ENCODE measurements at places on chromosomes 2 and 18.

- no peak for DNase-seq
Measured at GRCh38 chr2:31141443-31142085, 3.3 kb upstream of the GALNT14 start.

GRCh38 chr2:216119986-216120385 lies 10.8 kb downstream of the XRCC5 start:
- DNase-seq: no peak

GRCh38 chr2:33441235-33441810 lies 35.1 kb upstream of the RASGRP3 start:
- no peak for DNase-seq

DNA sequence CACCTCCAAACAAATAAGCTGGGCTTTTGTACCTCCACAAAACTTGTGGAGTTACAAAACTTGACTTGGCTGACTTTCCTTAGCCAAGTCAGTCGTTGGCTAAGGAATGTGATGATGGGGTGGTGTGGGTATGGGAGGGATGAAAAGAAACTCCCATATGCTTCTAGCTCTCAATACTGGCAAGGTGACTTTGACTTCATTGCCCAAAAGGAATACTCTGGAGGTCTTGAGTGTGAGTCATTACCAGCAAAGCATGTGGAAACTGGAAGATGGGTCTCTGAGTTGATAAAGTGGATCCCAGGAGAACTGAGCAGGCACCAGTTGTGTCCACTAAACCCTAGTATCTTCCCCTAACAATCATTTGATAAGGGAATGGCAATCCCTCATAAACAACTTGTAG lies 226.7 kb downstream of the GULP1 start:
- DNase-seq: no peak

DNA sequence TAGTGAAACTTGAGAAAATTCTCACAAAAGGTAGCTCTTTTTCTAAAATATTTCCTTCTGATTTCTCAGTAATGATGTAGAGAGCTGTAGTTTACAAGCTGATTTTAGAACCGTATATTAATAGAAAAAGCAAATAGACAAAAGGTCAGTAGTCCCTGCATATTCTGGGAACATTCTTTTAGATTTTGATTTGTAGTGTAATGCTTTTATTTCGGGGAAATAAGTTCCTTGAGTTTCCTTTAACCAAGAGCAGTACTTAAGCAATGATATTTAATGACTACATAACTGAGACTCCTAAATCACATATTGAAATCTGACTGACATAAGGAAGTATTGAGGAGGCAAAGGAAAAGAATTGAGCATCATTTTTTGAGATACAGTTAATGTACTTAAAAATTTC lies 22.4 kb downstream of the NBEAL1 start:
- no peak for DNase-seq

GRCh38 chr2:96734880-96735583 lies 4.8 kb downstream of the LMAN2L start:
- DNase-seq: no peak

- DNase-seq: no peak
Measured at GRCh38 chr2:21754164-21754788, 630.5 kb downstream of the TDRD15 start.

- DNase-seq: no peak
Measured at GRCh38 chr2:33448220-33448899, 28.1 kb upstream of the RASGRP3 start.

DNA sequence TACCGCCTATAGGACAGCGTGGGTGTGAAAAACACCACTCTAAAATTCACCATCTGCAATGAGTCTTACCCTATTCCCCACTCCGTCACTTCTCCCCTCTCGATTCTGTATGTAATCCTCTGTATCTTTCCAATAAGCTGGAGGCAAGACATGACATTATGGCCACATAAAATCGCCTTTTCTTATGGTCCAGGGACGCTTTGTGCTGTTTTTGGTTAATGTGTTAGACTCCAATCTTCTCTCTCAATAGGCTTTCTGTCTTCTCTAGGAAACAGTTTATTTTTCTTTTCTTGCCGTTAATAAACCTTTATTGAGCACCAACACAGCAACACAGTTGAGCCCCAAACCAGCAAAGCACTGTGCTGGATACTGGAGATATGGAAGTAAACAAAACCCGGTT lies 37.9 kb upstream of the ZCCHC2 start:
- DNase-seq: no peak

DNA sequence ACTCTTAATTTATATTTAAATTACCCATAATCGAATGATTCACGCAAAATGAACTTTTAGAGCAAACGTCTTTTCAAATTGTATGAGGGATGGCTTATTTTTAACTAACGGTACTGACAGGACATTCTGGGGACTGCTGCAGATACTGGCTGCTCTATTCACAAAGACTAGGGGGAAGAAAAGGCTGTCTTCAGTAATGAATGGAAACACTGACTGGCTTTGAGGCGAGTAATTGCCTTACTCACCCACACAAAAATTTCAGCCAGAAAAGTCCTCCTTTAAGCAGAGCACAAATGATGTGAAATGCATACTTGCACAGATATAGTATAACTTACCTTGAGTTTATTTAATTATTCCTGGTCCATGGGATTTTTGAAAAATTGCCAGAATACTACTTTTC lies 852.6 kb downstream of the DPP10 start:
- no peak for DNase-seq

GRCh38 chr2:152221839-152222238 lies 46.3 kb upstream of the STAM2 start:
- DNase-seq: no peak
